ENCODE measurements at places on chromosomes 2 and 18.
A peak's percentile ranks its signal among the peaks of the same experiment; 100 is the strongest.

- DNase-seq = no peak
Observed at GRCh38 chr2:179936654-179937053, 70.4 kb downstream of the CWC22 start.

- DNase-seq = peak; percentile 19
Observed at GRCh38 chr18:12420821-12421421, 13.2 kb downstream of the PRELID3A start.

GRCh38 chr18:41681138-41681880 is 273.7 kb upstream of the PIK3C3 start:
- no peak for DNase-seq

- DNase-seq = no peak
Observed at GRCh38 chr18:48300463-48300961, 108.7 kb downstream of the ZBTB7C start.

DNA sequence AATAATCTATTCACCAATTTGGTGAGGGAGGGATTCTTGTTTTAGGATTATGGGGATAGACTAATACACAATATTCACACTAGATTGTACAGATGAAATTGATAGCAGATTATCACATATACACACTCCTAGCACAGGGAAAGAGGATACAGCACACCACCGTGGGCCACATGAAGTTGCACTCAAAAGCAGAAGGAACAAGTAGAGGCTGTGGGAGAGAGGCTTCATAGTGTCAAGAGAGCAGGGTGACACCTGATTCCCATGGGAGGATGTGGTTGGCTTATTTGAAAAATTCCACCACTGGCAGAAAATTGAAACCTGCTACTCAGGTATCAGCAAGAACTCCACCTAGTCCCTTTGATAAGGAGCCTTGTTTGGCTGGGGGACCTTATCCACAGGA is 395.6 kb downstream of the SPAG16 start:
- no peak for DNase-seq

DNA sequence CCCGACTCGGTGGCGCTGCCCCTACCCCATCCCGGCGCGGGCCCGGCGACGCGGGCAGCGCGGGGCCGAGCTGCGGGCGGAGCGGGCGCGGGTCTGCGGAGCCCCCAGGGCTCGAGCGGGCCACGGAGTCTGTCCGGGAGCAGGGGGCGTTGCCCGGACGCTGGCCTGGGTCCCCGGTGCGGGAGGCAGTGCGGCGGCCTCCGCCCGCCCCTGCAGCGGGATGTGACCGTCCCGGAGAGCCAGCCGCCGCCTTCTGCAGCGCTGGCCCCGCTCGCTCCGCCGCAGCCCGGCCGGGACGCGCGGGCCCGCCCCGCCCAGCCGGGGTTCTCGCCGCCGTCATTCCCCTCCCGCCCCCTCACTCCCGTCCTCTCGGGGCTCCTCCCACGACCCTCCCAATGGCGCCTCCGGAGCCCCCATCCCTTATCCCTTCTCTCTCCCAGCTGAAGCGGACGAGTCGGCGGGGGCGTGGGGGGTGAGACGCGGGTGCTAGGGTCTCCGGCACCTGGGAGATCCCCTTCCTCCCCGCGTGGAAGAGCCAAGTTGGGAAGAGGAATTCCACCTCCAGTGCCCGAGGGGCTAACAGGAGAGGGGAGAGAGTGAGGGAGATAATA is at the start of gene FNDC4:
TSS of gene FNDC4 (minus strand) at position 257 of the 611 bp plus-strand sequence. CDS start 521 bp downstream, outside the sequence.
- DNase-seq = no peak

- DNase-seq = no peak
Observed at GRCh38 chr2:191171708-191172355, 21.0 kb upstream of the STAT4 start.

DNA sequence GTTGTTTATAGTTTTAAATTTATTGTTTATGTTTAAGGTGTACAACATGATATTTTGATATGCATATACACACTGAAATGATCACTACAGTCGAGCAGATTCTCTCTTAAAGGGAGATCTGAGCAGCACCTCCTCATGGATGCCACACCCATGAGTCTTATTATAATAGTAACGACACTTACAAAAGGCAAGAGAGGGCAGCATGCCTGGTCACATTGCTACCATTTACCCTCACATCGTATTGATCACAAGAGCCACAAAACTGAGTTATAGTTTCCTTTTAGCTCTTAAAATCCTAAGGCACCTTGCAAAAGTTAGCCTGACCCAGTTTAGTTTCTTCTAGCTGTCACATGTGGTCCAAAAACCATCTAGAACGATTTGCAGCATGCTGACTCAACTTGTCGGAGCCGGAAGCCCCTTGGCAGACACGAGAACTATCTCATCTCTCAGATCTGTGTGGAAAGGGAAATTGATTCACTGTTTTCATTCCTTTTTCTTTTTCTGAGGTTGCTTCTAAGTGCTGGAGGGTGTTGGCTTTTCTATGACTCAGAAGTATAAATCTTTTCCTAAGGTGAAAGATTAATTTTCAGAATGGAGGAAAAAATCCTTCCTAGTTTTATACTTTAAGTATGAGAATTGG is 85.3 kb downstream of the CDC42EP3 start:
- DNase-seq = peak; percentile 42

DNA sequence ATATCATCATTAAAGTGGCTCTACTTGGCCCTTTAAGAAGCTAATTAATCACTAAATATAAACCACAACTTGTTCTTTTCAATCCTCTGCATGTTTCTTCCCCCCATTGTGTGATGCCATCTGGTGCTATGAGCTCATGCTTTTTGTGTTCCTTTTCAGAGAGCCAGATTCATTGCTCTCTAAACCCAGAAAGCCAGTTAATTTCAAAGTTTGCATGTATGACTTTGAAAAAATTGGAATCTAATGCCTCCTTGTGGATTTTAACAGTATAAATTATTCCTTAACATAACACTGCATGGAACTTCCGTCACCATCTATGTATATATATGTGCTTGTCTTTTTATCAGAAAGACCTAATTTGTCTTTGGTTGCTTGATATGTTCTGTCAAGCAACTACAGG is 31.1 kb downstream of the TMEM178A start:
- DNase-seq = peak; percentile 49

- no peak for DNase-seq
Observed at GRCh38 chr2:85427300-85427835, 8.9 kb downstream of the SH2D6 start.

DNA sequence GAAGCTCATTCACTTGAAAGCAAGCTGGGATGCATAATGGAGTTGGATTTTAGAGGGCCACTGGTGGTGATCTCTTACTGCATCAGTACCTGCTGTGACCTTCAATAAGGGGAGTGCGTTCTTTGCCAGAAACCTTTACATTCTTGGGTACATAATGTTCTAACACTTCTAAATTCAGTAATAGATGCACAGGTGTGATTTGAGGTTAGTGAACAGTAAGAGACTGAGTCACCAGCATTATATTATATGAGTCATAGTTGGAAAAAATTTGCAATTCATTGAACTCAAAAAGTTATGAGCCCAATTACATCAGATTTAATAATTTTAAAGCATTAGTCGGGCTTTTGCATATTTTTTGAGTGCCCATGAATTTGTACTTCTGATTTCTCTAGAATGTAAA is 803.3 kb downstream of the ADCYAP1 start:
- peak; percentile 62 for DNase-seq

GRCh38 chr2:119435081-119435952 is 3.7 kb downstream of the TMEM37 start:
- no peak for DNase-seq

GRCh38 chr2:206728277-206729199 is 10.3 kb upstream of the DYTN start:
- DNase-seq = peak; percentile 63

DNA sequence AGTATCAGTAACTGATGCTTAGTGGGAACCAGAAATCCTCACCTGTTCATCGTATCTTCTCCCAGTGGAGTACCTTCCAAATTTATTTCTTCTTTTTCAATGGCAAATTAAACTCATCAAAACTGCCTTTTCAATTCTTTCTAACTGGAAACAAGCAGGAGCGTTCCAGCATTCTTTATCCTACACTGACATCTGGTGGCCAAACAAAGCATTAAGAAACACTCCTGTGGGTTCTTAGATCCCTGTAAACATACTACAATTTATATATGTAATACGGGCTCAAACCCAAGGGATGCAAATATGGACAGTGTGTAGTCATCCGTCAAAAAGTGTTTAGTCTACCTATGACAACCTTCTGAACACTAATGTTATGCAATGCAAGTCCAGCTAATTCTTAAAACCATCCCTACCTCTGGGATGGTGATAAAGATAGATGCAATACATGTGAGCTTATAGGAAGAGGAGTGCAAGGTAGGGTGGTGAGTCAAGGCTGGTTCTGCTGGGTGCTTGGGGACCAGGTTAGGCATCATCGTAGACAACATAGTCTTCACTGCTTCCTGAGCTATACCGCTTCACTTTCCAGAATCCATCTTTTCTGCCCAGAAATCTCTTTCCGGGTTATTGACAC is 375.0 kb downstream of the CTNNA2 start:
- DNase-seq = peak; percentile 65

GRCh38 chr18:54260396-54261072 is 8.8 kb upstream of the POLI start:
- no peak for DNase-seq

DNA sequence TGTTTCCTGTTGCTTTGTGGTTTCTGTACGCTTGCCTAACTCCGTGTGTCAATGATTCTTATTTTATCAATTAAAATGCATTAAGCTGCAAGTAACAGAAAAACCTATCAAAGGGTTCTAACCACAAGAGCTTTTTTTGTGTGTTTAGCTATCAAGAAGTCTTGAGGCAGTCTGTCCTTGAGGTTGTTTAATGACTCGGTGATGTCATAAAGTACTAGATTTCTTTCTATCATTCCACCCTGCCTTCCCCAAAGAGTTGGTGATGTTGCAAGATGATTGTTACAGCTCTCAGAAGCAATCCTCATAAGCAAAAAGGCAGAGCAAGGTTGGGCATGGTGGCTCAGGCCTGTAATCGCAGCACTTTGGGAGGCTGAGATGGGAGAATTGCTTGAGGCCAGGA is 51.9 kb upstream of the SPTBN1 start:
- no peak for DNase-seq

GRCh38 chr2:191478799-191479679 is 198.9 kb upstream of the NABP1 start:
- DNase-seq = no peak

DNA sequence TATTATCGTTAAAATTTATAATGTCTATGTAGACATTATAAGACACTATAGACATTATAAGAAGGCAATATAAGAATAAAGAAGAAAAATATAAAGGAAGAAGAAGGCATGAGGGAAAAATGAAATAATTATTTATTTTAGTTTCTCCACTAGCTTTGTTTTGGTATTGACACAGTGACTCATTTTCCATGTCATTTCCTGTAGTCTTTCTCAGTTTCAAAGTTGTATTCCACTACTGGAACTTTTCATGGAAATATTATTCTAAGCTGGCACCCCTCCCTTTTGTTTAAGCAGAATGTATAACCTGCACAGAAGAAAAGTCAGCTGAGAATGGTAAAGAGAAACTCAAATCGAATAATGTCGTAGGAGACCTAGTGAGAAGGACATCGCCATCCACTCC is 234.2 kb upstream of the NETO1 start:
- no peak for DNase-seq

- DNase-seq = no peak
Observed at GRCh38 chr2:54789878-54790277, 66.4 kb downstream of the EML6 start.

GRCh38 chr18:78814766-78815165 is 164.9 kb upstream of the SALL3 start:
- DNase-seq = no peak

Measured in putamen (tissue), 1 donor.